ENCODE measurements at places on chromosomes 4 and X.
A peak's percentile ranks its signal among the peaks of the same experiment; 100 is the strongest.

- DNase-seq: no peak
Measured at GRCh38 chr4:140854168-140854567, 98.0 kb upstream of the TBC1D9 start.

DNA sequence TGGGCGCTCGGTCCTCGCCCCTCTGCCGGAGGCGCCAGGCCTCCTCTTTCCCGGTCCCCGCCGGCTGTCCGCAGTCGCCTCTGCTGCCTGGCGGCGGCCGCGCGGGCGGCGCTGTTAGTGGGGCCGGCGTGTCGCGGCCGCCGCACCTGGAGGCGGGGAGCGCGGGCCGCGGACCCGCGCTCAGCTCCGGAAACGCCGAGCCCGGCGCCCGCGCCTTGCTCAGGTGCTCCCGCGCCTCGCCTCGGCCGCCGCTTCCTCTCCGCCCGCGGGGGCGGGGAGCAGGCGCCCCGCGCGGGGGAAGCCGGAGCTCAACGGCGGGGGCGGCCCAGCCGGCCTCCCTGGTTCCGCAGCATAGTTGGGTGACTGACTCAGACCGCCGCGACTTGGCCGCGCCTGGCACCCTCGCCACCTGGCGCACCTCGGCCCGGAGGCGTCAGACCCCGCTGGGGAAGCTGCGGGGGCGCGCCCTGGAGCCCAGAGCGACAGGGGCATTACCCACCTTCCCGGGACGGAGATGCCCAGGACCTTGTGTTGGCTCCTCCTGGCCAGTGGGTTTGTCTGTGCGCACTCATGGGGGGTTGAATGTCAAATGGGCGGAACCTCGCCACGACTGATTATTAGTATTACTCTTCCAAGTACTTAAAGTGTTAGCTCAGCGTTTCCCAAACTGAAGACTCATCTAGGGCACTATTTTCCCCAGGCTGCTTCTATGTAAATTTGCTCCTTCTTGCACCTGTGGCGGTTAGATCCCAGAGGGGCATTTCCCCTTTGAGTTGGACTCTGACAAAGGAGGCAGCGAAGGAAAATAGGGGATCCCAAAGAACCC lies at the start of gene ARAP2:
Gene ARAP2, minus strand, starts transcription at position 258 of the 826 bp plus-strand sequence. CDS start 15,028 bp downstream, outside the sequence.
- peak; percentile 24 for DNase-seq

GRCh38 chr4:42638993-42639392 lies 17.9 kb downstream of the ATP8A1 start:
- DNase-seq: no peak

DNA sequence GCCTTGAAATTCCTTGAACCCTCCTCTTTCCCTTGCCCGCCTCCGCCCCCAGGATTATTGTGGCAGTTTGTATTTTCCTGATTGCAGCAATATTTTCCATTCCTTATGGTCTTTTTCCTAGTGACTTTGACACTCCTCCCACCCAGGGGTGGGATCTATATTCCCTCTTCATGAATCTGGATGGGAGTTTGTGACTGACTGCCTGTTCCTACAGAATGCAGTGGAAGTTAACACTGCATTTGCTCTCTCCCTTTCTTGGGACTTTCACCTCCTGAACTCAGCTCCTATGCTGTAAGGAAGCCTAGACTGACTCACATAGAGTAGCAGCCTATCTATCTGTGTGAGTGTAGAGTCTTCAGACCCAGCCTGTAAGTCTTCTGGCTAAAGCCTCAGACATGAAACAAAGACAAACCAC lies 2.2 kb downstream of the FUNDC2 start:
- DNase-seq: peak; percentile 6

DNA sequence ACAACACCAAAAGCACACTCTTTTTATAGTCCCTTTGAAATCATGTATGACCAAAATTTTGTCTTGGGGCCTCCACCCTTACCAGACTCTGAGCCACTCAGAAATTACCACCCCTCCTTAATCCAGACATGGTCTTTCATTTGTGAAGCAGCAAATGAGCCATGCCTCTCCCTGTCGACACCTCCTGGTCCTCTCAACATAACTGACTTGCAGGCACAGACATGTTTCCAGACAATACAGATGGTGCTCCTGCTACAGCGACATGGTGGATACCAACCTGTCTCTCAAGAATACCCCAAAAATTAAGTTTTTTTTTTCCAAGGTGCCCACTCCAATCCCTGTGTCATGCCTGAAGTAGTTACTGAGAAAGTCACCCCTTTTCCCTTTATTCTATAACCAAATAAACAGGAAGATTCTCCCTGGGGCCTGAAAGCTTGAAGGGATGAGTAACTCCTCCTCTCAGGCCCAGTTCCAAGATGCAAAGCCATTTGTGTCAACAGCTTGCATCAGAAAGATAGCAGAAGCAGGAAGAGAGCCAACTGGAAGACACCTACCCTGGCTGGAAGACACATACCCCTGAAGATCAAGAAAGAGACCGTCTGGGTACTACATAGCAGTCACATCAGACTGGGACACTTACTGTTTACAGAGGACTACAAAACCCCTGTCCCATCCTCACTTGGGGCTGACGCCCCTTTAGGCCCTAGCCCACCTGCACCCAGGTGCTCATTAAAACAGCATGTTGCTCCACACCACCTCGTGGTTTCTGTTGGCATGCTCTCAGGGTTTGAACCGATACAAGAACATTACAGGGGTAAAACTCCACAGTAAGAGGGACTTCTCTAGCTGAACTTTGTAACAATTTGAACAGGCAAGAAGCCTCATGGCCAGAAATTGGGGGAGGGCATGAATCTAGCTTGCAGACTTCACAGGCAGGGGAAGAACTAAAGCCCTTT lies 5.5 kb upstream of the UGT2B17 start:
- DNase-seq: no peak

- no peak for DNase-seq
Measured at GRCh38 chr4:3236326-3236878, 12.6 kb upstream of the MSANTD1 start.

- no peak for DNase-seq
Measured at GRCh38 chrX:3532581-3533085, 180.8 kb downstream of the PRKX start.

DNA sequence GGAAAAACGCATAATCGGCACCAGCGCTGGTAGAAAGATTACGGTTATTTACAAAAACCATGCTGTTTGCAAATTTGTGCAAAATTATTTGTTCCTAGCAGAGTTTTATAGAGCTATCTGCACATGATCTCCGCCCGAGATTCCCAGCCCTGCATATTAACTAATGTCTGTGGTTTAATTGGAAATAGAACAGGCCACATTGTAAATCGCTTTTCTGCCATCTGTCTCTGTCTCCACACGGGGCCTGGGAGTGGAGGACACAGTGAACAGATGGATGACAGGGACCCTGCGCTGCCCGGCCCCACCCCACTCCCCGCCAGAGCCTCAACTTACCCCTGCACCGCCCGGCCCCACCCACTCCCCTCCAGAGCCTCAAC lies 126.9 kb downstream of the FAM53A start:
- no peak for DNase-seq

DNA sequence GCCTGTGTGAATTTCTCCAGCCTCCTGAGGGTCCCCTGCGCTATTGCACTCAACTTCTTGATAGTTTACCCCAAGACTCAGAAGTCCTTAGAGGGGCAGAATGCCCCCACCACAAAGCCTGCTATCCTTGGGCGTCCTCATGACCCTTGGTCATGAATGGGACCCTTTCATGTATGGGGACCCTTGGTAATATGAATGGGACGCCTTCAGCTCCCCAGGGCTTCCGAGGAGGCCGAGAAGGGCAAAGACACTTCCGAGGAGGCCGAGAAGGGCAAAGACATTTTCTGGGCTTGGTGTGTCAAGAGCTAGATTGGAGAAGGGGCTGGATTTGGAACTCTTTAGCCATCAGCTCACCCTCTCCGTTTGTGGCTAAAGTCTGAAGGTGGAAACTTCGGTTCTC lies 8.6 kb downstream of the SHOX start:
- DNase-seq: no peak

GRCh38 chrX:149510386-149510785 lies 5.3 kb upstream of the IDS start:
- no peak for DNase-seq

GRCh38 chr4:138775489-138775888 lies 240.1 kb upstream of the NOCT start:
- no peak for DNase-seq

- no peak for DNase-seq
Measured at GRCh38 chrX:8639949-8640475, 91.9 kb downstream of the ANOS1 start.

GRCh38 chr4:13984991-13985800 lies 357.7 kb upstream of the BOD1L1 start:
- DNase-seq: peak; percentile 71

- DNase-seq: peak; percentile 71
Measured at GRCh38 chrX:15737959-15738902, at the start of gene CA5B. CA5B (plus strand) TSS chrX:15738270; CDS start chrX:15750024, 11,754 bp downstream.

Data from fibroblast of skin of scalp (primary cell).